Stimulated activated CD8-positive, alpha-beta memory T cell treated with anti-CD3 and anti-CD28 coated beads, Interleukin-2, amount 100 ng/mL, for 1 hour (primary cell): ENCODE measurements at places on chromosomes 13 and 19.

GRCh38 chr19:13206587-13206986, 56.4 kb downstream of the IER2 start:
- DNase-seq = no peak

DNA sequence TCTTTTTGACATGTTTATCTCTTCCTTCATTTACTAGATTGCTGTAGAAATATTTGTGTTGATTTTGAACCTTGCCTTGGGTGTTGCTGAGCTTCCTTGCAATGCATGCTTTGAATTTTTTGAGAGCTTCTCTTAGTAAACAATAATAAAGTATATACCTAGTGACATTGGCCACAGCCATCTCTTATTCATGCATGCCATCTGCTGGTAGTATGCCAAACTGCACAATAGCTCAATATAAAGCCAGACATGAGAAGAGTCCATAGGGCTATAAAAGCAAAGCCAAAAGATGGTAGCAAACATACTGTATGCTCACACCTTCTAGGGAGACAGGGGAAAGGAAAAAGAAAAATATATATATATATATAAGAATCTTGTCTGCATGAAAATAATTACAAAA, 18.9 kb upstream of the ZSCAN5A start:
- no peak for DNase-seq

DNA sequence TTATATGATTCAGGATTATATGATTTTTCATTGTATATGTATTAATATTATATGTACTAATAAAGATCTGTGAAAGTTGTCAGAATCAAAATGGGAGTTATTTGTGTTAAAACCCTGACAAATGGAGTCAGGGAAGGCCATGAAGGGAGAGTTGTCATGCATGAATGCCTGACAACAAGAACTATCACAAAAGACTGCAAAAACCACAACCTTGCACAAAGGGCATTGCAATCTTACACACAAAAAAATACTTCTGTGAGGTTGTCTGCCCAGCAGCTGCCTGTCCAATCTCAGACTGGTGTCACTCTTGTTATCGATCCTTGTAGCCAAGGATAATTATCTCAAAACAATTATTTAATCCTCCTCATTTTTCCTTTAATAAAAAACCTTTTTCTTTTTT, 21.2 kb upstream of the RBM26 start:
- DNase-seq = no peak

- no peak for DNase-seq
Observed at GRCh38 chr13:64477146-64477545, 2753.0 kb downstream of the PCDH9 start.

DNA sequence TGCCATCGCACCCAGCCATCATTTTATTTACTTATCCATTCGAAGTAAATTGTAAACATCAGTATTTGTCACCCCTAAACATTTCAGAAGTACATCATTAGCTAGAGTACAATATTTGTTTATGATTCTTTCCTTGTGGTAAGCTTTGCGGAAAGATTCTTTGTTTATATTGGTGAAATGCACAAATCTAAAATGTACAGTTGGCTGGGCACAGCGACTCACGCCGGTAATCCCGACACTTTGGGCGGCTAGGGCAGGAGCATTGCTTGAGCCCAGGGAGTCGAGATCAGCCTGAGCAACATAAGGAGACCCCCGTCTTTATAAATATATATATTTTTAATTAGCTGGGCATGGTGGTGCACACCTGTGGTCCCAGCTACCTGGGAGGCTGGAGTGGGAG, 10.1 kb downstream of the LGALS7B start:
- no peak for DNase-seq

- no peak for DNase-seq
Observed at GRCh38 chr13:24097064-24097463, 63.5 kb upstream of the SPATA13 start.
